Right ventricle myocardium inferior (tissue), 1 donor: ENCODE measurements at places on chromosomes 12 and 14. TPM values are rescaled to one million over a fixed set of nuclear protein-coding genes. Genes with fewer than 3 reads are reported as not detected.

The CLEC1A gene
- 3.7 TPM for total RNA-seq

The OR6C4 gene
- not detected for total RNA-seq

The SLC25A21 gene
- 0.76 TPM for total RNA-seq

The PIK3C2G gene
- not detected for total RNA-seq

The ZFHX2 gene
- total RNA-seq: 0.60 TPM

The PLEK2 gene
- total RNA-seq: not detected

The DDX55 gene
- total RNA-seq: 4.9 TPM

The AICDA gene
- total RNA-seq: 0.08 TPM

The MRPS35 gene
- 56.7 TPM for total RNA-seq

The YY1 gene
- 46.0 TPM for total RNA-seq

The SERPINA4 gene
- not detected for total RNA-seq

The CAPRIN2 gene
- 23.2 TPM for total RNA-seq

The REM2 gene
- not detected for total RNA-seq

- no peak for DNase-seq
Measured at GRCh38 chr12:117853600-117853999, 115.2 kb downstream of the KSR2 start.

- peak; percentile 35 for DNase-seq
Measured at GRCh38 chr14:100393906-100394732, 71.0 kb downstream of the SLC25A47 start.

- DNase-seq: no peak
Measured at GRCh38 chr14:76962303-76962660, 66.2 kb downstream of the IRF2BPL start.

- DNase-seq: no peak
Measured at GRCh38 chr12:19978193-19978592, 390.1 kb upstream of the PDE3A start.

DNA sequence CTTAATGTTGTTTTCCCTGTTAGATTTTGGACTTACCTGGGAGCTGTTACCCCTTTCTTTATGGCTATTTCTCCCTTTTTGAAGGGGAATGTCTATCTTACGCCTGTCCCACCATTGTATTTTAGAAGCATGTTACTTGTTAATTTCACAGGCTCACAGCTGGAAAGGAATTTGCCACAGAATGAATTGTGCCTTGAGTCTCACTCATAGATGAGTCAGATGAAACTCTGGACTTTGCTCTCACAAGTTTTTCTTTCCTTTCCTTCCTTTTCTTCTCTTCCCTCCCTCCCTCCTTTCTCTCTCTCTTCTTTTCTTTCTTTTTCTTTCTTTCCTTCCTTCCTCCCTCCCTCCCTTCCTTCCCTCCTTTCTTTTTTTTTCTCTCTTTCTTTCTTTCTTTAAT lies 9.3 kb upstream of the ATF7IP start:
- no peak for DNase-seq

DNA sequence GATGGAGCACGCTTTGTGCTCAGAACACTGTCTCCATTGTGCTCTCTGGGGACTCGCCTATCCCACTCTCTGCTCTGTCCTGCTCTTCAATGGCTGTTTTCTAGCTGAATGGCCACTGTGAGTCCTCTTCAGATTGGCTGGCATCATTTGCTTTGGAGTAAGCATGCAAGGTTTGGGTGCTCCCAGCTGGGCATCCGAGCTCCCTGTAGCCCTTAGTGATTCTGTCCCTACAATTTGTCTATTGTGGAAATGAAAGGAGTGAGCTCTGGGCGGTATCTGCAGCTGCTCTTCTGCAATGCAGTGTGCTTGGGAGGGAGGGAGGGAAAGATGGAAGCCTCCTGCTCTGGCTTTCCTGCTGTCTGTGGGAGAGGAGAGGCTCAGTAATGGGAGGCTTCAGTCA lies 84.8 kb downstream of the SMOC1 start:
- DNase-seq: no peak

DNA sequence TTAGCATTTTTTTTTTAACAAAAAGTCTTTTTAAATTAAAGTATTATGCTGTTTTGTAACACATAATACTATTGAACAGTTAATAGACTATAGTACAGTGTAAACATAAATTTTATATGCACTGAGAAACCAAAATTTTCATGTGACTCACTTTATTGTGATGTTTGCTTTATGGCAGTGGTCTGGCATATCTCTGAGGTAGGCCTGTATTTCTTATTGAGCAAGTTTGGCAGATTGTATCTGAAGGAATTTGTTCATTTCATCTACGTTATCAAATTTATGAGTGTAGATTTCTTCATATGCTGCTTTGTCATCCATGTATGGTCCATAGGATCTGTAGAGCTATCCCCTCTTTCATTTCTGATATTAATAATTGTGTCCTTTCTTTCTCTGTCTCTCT lies 78.8 kb upstream of the PDE3A start:
- DNase-seq: no peak

DNA sequence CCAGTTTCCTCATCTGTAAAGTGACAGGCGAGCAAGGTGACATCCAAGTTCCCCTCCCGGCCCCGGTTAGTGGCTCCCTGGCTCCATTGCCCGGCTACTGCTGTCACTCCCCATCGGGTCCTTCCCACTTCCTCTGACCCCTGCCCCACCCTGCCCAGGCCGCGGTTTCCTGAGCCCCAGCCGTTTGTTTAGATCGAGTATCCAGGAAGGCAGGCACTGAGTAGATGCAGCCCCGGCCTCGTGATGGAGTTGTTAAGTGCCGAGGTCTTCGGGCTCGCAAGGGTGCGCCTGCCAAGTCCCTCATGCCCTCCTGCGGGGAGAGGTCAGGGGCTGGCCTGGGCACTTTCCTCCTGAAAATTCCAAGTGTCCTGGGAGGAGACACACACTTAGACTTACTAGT lies 55.4 kb downstream of the TEAD4 start:
- DNase-seq: peak; percentile 69

GRCh38 chr12:100706033-100706432 lies 88.5 kb upstream of the ANO4 start:
- no peak for DNase-seq

- no peak for DNase-seq
Measured at GRCh38 chr14:69149461-69150244, 3.3 kb downstream of the DCAF5 start.

- no peak for DNase-seq
Measured at GRCh38 chr14:53710615-53711014, 246.0 kb downstream of the BMP4 start.

DNA sequence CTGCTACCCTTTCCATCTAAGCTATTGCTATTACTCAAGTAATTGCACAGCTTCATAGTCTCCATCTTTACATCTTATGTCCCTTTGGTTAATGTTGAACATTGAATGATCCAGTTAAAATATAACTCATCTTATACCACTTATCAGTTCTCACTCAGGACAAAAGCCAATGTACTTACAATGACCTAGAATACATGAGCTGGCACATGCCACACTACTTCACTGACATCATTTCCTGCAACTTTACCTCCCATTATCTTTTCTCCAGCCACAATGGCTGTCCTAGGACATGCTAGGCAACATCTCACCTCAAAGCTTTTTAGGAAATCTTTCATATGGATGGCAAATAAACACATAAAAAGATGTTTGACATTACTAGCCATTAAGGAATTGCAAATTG lies 309.2 kb downstream of the FOXG1 start:
- no peak for DNase-seq

- DNase-seq: no peak
Measured at GRCh38 chr14:30484976-30485375, 74.0 kb upstream of the G2E3 start.

DNA sequence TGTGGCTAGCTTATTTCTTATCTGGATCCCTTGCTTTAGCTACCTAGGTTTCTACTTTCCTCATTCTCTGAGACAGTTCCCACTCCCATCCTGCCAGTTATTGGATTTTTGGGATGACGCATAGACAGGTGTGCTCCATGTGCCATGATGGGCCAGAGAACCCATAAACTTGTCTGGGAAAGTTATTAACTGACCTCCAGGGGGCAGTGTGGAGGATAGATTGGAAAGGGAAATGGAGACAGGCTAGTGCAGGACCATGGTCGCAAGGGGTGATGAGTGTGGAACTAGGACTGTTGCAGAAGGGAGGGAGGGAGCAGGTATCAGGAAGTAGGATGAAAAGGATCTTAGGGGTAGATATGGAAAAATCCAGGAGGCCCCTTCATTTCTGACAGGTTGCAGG lies 80.3 kb downstream of the ESRRB start:
- DNase-seq: no peak

DNA sequence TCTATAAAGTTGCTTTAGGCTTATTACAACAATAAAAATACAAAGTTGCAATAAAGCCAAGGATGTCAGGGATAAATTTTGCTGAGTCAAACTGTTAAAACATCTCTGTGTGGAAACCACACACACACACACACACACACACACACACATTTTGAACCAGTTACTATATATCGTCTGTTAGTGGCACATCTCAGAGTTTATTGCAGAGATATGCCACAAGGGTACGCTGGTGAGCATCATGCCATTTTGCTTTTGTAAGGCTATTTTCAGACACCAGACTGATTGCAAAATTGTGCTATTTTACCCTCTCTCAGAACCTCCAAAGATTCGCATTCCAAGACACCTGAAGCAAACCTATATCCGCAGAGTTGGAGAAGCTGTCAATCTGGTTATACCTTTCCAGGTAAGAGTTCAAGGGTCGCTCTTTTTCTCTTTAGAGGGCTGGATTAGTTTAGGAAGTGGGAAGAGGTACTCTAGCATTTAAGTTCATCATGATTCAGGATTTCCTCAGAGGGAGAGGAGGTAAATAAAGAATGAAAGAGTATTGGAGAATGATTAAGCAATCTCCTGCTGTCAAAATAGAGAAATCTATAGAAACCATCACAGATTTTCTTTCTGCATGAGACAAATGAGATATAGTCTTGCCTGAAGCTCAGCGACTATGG lies 27.3 kb upstream of the CHPT1 start:
- DNase-seq: no peak

- DNase-seq: no peak
Measured at GRCh38 chr12:92332552-92332951, 186.9 kb upstream of the BTG1 start.
